ENCODE measurements at places on chromosomes 11 and 22.

GRCh38 chr11:559712-560304 lies 730 bp downstream of the LMNTD2 start:
- no peak for DNase-seq

GRCh38 chr11:112294688-112295340 lies 34.2 kb upstream of the PLET1 start:
- DNase-seq, result no peak

GRCh38 chr22:41746567-41747400 lies 47.5 kb downstream of the MEI1 start:
- peak; percentile 69 for DNase-seq

DNA sequence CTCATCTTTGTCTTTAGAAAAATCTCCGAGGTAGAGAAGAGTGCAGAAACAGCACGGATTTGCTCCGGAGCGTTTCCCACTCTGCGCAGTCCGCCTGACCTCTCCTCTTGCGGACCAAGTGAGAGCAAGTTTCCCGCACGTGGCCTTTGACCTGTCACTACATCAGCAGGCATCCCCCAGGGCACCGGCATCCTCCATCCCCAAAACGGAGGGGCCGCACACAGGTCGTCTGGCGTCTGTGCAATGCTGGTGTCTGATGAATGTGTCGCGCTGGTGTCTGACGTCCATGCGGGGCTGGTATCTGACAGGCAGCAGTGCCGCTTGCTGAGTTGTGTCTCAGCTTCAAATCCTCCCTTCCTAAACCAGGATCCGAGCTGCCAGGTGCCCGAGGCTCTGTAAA lies 739 bp upstream of the MRGPRE start:
- no peak for DNase-seq

DNA sequence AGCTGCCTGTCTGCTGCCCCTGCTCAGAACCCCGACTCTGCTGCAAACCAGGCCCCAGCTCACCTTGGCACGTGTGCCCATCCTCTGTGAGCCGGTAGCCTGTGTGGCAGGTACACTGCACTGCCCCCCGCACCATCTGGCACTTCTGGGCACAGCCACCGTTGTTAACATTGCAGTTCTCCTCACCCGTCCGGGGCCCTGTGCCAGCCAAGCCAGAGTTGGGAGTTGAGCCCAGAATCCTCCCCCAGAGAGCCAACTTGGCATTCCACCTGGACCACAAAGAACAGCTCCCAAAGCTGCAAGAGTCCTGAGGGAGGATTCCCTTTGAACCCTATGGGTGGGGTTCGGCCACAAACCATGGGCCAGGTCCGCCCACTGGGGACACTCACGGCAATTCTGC lies 22.5 kb downstream of the LRP4 start:
- no peak for DNase-seq

GRCh38 chr22:40690370-40690769 lies 11.1 kb downstream of the MCHR1 start:
- no peak for DNase-seq

DNA sequence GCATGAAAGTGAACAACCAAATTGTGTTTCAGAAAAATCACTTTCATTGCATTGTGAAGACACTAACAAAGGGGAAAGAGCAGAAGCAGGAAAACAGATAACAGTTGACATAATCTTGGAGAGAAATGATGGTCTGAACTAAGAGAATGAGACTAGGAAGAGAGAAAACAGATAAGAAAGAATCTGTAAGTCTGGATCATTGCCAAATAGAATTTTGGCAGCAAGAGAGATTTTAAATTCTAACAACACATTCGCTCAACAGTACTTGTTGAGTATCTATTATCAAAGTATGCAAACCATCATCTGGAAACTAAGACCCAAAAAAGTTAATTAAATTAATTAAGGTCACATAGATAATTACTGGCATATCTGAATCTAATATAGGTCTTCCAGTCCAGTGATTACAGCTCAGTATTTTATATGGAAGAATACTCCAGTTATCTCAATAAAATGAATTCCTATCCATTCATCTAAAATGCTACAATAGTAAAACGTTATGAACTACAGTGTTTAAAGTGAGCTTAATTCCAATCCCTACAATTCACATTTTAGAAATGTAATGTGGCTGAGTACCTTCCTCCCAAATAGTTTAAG lies 166.7 kb upstream of the FAT3 start:
- DNase-seq, result no peak

GRCh38 chr22:25392584-25392983 lies 171.9 kb upstream of the GRK3 start:
- DNase-seq, result no peak

GRCh38 chr22:46742576-46743221 lies 4.6 kb upstream of the CERK start:
- DNase-seq, result no peak

GRCh38 chr11:74672332-74672955 lies 58.8 kb downstream of the CHRDL2 start:
- DNase-seq, result no peak

GRCh38 chr11:68343761-68344256 lies 31.4 kb downstream of the LRP5 start:
- no peak for DNase-seq

DNA sequence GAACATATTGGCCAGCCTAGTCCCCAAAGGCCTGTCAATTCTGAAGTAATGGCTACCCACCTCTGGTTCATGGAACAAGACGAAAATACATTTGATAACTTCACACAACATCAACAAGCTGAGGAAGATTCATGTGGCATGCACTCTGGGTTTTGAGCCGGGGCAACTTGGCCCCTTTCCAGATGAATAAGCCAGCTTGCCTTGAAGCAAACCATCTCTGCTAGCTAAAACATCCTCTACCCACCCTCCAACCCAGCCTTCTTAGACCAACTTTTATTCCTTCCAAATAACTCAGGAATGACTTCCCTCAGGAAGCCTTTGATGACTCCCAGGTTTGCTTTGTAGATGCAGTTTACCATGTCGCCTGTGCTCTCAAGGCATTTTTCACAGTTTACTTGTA lies 94.4 kb downstream of the SLC1A2 start:
- DNase-seq, result no peak

- peak; percentile 96 for DNase-seq
These were observed 461 bp upstream of the EED start for GRCh38 chr11:86244063-86244521.

DNA sequence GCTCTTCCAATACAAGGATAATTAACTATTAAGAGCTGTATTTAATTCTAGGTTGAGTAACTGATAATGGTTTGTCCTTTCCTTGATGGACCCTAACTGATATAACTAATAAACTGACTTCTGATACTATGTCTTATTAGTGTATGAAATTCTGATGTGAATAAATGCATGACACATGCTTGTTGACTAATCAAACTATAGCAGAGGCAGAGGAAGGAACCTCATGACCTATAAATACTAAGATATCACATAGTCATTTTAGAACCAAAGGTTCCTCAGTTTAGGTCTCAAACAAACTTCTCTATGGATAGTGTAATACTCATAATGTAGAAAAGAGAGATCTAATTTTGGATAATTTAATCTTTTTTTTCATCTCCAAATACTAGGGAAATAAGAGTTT lies 4.8 kb upstream of the HBD start:
- DNase-seq, result no peak

GRCh38 chr11:15349413-15349812 lies 234.7 kb downstream of the INSC start:
- no peak for DNase-seq

GRCh38 chr11:11816511-11817314 lies 25.1 kb upstream of the USP47 start:
- no peak for DNase-seq

DNA sequence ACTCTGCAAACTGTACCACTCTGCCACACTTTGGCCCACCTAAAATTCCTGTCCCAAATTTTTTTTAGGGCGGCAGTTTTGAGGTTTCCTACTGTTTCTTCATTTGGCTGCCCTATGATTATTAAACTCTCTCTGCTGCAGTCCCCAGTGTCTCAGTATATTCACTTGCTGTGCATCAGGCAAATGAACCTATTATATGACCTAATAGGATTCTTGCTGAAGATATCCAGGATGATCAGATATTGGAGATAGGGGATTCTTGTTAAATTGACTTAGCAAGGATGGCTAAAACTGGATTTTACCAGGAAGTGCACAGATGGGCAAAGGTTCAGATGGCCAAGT lies 410.8 kb upstream of the DDI1 start:
- no peak for DNase-seq

- DNase-seq, result no peak
These were observed 245.8 kb downstream of the KIRREL3 start for GRCh38 chr11:126754591-126755426.

DNA sequence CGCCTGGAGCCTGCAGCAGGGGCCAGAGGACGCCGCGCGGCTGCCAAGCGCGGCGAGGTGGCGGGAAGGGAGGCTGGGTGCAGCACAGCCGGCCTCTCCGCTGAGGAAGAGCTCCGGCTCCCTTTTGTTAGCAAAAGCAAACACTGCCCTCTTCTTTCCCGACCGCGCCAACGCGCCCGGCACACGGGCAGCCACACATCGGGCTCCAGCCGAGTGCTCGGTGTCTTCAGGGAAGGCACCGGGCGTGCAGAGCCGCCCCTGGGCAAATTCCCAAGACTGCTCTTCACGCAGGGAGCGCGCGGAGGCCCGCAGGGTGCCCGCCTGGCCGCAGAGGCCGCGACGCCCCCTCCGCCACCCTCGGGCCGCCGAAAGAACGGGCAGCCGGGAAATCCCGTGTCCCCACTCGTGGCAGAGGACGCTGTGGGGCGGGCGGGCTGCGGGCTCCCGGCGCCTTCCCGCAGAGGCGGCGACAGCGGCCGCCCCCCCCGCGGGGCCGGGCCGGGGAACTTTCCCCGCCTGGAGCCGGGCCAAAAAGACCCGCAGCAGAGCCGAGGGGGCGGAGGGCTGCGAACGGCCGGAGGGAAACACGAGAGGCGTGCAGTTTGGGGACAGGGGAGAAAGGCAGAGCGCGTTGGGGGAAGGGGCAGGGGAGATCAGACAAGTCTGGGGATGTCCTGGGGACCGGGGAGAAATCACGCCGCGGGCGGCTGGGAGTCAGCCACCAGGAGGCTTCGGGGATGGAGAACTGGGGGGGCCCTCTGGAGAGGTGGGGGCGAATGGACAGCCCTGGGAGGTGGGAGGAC lies 931 bp downstream of the CADM1 start:
- peak; percentile 32 for DNase-seq

DNA sequence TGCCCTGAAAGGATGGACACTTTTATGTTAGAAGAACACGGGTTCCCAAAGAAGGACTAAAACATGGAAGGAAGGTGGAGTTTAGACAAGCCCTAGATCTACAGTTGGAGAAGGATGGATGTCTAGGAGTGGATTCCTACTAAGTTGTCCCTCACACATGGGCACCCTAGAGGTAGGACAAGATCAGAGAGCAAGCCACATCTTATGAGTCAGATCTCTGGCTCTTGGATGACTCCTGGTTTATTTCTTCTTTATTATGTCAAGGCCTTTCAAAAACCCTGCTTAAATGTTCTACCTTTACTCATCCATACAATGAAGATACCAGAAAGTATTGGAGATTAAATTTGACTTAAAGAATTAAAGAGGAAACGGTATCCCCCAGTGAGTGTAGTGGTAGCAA lies 34.4 kb downstream of the PRCP start:
- no peak for DNase-seq

DNA sequence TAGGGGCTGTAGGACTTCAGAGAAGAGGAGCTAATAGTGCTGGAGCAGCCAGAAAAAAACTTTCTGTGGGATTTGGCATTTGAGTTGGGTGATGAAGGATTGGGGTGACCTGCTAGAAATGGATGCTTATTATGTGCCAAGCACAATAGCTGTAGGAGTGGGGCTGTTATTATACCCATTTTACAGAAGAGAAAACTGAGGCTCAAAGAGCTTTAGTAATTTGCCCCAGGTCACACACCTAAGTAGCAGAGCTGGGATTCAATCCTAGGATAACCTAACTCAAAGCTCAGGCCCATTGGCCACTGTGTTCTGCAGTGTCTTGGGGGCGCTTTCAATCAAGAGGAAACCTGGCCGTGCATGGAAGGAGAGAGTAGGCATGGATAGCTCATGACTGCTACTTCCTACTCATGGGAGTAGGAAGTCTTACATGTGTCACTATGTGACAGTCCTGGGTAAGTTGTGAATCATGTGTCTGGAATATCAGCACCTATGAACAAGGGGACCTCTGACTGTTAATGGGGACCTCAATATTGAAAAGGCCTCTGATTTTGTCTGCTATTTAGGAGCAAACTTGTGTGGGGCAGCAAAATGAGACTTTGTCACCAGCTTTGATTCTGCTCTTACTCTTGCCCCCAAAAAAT lies 6.1 kb upstream of the ELF5 start:
- no peak for DNase-seq

DNA sequence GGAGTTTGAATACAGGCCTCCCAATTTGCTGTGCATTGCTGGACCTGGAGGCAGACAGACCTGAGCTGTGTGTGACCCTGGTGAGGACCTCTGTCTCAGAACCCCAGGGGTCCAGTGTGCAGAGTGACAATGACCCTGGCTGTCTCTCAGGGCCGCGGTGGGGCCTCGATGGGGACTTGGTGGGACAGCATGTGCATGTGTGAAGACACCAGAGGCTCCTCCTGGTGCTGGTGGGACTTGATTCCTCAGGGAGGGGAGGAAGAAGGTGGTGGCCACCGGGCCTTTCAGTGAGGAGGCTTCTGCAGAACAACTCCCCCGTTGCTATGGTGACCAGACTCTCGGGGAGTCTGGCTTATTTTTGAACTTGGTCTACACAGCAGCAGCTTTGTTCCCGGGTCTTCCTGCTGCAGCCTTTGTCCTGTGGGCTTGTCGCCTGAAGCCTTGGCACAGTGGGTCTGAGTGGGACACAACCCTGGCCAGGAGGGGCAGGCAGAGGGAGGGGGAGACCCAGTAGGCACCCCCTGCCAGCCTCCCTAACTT lies 35.3 kb downstream of the MCM5 start:
- no peak for DNase-seq

DNA sequence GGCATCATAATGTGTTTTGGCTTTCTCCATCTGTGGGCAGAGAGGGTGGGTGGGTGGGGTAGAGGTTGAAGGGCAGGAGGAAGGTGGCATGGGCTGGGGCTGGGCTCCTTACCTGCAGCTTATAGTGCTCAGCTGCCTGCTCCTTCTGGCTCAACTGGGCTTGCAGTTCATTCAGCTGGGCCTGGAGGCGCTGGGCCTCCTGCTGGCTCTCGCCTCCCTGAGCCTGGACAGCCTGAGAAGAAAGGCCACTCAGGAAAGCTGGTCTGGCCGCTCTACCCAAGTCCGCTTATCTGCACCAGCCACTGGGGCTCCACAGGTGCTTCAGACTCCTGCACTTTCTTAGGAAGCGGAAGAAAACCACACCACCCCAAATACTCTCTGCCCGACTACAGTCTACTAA lies 10.4 kb downstream of the IL18BP start:
- no peak for DNase-seq

DNA sequence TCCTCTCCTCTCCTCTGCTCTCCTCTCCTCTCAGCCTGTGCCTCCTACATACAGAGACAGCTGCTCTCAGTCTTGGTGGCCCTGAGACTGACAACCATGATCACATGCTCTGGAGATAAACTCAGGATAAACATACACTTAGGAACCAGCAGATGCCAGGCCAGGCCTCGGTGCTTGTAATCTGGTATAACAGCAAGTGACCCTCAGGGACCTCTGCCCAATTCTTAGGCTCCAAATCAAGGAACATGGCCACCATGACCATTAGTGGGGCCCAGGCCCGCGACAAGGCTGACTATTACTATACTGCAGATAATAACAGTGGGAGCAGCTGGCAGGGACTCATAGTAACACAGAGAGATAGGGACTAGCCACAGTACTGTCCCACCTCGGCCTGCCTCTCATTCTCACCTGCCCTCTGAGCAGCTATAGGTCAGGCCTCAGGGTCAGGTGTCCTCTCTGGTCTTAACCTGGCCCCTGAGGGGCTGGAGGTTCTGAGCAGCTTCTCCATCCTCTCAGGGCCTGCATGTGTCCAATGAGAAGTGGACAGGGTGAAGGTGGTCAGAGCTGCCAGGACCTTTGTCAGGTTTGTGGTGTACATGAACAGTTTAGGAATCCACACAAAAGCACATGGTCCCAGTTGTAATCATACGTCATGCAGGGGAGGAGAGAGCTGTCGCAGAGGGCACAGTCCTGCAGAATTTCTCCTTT lies 106.1 kb downstream of the GGTLC2 start:
- DNase-seq, result no peak

All from common myeloid progenitor, CD34-positive (primary cell).